ENCODE measurements at places on chromosomes 11 and 22.
A peak's percentile ranks its signal among the peaks of the same experiment; 100 is the strongest.

- no peak for DNase-seq
These were observed 345.3 kb upstream of the NCAM1 start for GRCh38 chr11:112615891-112616290.

- no peak for DNase-seq
These were observed 19.3 kb upstream of the EHF start for GRCh38 chr11:34601609-34602008.

DNA sequence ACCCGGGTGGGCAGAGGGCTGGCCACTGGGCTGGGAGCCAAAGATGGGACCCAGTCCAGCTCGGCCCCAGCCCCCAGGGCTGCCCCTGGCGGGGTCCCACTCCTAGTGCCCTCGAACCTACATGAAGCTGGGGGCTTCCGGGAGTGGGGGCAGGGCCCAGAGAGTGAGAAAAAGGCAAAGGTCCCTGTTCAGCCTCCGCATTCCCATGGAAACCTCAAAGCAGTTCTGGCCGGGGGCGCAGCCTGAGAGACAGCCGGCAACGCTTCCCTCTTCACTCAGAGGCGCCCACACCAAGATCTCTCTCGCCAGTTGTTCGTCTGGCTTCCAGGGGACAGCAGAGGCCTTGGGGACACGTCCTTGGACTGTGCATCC, 22.4 kb upstream of the ARHGAP8 start:
- no peak for DNase-seq

DNA sequence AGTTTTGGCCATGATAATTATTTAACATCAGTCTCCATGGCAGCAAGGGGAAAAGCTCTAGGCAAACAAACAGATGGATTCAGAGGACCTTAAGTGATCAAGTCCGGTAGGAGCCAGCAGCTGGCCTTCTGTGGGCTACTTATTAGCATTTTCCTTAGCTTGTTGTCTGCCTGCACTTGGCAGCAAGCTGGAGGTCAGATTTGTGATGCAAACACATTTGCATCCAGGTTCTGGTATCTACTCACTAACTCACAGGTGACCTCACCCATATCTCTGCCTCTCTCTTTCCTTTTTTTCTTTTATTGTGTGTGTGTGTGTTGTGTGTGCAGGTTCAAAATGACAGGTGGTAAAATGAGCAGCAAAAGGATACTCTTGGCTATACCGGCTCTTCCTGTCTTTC, 32.3 kb downstream of the ARHGAP42 start:
- DNase-seq: no peak

- DNase-seq: no peak
These were observed 57.9 kb upstream of the NCAM1 start for GRCh38 chr11:112903340-112903739.

- peak; percentile 25 for DNase-seq
These were observed 33.4 kb downstream of the AMBRA1 start for GRCh38 chr11:46560300-46560991.

DNA sequence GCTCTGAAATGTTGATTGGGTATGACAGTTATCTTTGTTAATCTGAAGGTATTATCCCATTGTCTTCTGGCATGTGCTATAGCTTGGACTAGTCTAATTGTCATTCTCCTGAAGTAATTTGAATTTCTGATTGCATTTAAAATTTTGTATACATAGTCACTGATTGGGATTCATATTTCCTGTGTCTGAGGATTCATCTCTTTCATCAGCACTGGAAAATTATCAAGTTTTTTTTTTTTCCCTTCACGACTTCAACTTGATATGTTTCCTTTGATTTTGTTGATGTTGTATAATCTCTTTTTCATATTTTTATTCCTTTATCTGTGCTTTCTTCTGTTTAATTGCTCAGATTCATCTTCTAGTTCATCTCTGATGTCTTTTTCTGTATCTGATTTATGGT, 104.1 kb downstream of the DDX10 start:
- no peak for DNase-seq

DNA sequence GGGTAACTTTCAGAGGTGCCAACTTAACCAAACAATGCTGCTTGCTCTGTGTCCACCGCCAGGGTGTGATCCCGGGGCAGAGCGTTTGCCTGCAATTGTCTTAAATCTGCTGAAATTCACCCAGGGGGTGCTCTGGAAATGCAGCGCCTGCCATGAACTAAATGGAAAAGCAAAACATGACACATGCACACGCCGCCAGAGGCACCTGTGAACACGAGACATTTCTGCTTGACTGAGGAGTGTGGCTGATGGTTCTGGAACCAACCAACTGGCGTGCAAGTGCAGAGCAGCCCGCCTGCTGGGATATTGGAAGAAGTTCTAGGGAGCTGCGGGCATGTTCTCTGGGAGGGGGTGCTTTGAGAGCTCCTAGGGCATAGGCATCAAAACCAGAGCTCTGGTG, 30.4 kb downstream of the DSCAML1 start:
- DNase-seq: no peak

DNA sequence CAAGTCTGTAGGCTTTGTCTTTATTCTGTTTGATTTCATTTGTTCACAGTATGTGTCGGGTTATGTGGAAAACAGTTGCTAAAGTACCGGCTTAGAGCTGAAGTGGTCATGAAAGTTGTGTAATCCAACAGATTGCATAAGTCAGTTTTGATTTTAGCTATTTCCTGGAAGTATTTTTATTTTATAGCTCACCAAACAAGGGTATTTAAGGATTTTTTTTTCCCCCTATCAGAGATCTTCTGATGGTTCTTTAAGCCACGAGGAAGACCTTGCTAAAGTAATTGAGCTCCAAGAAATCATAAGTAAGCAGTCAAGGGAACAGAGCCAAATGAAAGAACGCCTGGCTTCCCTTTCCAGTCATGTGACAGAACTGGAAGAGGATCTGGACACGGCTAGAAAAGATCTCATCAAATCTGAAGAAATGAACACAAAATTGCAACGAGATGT, 55.9 kb downstream of the PPFIA1 start:
- DNase-seq: no peak

GRCh38 chr11:41716862-41717261, 257.4 kb upstream of the LRRC4C start:
- DNase-seq: no peak

DNA sequence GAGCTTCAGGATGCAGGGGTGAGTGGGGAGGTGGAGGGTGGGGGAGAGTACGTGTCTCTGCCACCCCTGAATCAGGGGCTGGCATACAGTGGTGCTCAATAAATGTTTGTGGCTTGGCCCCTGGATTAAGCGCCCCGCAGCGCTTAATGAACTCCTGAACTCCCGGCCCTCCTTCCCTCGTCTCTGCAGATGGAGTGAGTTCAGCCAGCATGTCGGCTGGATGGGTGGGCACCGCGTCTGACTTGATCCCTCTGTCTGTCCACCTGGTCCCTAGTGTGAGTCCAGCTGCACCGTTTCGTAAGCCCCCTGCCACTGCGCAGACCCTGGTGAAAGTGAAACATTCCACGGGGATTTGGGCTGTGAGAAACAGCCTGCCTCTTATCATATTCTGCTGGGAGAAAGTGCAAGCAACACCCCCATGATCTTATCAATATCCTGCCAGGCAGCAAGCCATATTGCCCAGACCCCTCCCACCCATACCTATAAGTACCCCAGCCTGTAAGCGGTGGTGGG, 12.0 kb upstream of the MRGPRD start:
- DNase-seq: no peak

DNA sequence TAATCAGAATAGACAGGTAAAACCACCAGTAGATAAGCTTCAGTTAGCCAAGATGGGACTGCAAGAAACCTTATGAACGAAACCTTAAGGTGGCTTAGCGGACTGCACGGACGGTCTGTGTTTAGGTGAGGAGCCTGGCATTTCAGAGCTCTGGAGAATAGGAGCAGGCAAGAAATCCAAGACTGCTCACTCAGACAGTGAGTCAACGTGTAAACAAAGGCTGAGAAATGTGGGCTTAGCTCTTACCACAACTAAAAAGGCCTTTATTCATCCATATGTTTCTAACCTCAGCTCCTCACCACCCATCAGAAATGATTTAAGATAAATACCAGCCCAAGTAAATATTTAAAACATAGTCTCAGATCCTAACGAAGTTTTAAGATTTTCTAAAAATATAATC, 657.7 kb downstream of the OPCML start:
- DNase-seq: no peak

GRCh38 chr11:29328961-29329441, 687.8 kb downstream of the KCNA4 start:
- DNase-seq: no peak

DNA sequence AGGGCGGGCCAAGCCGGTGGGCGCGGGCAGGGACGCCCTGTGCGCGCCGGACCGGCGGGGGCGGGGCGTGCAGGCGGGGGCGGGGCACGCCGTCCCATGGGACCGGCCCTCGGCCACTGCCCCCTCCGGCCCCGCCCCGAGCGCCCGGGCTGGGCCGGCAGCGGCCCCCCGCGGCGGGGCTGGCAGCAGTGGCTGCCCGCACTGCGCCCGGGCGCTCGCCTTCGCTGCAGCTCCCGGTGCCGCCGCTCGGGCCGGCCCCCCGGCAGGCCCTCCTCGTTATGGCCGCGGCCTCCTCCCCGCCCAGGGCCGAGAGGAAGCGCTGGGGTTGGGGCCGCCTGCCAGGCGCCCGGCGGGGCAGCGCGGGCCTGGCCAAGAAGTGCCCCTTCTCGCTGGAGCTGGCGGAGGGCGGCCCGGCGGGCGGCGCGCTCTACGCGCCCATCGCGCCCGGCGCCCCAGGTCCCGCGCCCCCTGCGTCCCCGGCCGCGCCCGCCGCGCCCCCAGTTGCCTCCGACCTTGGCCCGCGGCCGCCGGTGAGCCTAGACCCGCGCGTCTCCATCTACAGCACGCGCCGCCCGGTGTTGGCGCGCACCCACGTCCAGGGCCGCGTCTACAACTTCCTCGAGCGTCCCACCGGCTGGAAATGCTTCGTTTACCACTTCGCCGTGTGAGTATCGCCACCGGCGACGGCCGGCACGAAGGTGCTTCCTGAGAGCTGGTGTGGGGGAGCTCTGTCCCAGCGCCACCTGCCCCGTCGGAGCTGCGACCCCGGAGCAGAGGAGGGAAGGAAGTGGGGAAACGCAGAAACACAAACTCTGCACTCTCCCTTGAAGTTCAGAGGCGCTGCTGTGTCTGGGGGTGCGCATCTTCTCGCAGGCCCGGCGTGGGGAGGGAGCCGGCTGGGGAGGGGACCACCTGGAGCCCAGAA, at the start of gene KCNQ1:
Gene KCNQ1, plus strand, starts transcription at position 188 of the 925 bp plus-strand sequence. Its CDS starts 91 bp downstream, at position 279.
- DNase-seq: peak; percentile 56

GRCh38 chr11:132685174-132685611, 847.1 kb downstream of the OPCML start:
- peak; percentile 12 for DNase-seq

- DNase-seq: no peak
These were observed 16.0 kb downstream of the MRTFA start for GRCh38 chr22:40620464-40621046.

DNA sequence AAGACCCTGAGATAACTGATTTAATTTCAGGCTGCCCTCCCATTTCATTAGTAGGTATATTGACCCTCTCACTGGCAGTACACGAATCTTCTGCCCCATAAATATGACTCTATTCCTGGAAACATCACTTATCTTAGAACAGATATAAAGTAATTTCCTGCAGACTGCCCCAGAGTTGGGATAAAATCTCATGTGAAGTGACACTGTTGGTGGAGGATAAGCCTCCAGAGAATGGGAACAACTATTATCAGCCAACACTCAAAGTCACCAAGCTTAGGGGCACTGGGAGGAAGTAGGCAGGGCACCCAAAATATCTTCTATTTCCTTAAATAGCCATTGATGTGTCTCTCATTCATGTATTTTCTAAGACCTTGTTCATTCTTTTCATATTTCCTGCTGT, 8.2 kb downstream of the OR51B5 start:
- no peak for DNase-seq

GRCh38 chr22:24053481-24054226, 42.5 kb downstream of the CABIN1 start:
- no peak for DNase-seq

DNA sequence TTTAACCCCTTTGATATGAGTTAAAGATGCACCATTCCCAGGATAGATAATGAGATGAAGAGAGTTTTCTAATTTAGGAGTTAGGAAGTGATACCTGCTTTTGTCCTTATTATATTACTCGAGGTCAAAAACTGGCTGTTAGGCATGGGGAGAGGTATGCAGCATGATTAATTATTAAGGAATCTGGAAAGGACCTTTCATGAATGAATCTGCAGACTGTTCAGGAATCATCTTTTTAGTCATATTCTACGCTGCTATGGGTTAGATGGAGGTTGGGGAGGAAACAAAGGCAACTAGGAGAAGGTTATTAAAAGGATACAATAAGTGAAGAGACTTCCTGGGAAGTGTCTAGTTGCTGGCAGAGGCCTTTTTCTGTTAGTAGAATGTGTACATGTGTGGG, 492.4 kb upstream of the CCDC90B start:
- no peak for DNase-seq

- no peak for DNase-seq
These were observed 2.5 kb downstream of the BDNF start for GRCh38 chr11:27697679-27698275.

GRCh38 chr11:102891736-102892135, 17.0 kb upstream of the MMP12 start:
- no peak for DNase-seq

- no peak for DNase-seq
These were observed 22.2 kb downstream of the NUP50 start for GRCh38 chr22:45185718-45186514.

GRCh38 chr22:44519886-44520285, 21.9 kb upstream of the RTL6 start:
- no peak for DNase-seq

- no peak for DNase-seq
These were observed 33.0 kb upstream of the RDX start for GRCh38 chr11:110329445-110329844.

GRCh38 chr11:17351510-17352176, at the start of gene NCR3LG1:
Gene NCR3LG1 (plus strand): TSS chr11:17351800. CDS start chr11:17351970, 170 bp downstream.
- DNase-seq: peak; percentile 66

DNA sequence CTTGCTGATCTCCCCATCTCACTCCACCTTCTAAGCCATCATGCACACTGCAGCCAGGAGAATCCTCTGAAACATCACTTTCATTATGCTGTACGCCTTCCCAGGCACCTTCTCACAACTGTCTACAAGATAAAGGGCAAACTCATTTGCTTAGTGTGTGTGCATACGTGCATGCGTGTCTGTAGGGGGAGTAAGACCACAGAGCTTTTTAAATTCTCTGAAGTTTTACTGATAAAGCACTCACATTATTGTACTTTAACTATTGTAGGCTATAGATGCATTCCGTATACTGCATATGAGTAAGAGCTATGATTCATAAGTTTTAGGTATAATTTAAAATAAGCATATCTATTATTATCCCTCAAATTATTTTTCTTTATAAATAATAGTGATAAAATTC, 15.3 kb upstream of the ANKK1 start:
- DNase-seq: no peak

DNA sequence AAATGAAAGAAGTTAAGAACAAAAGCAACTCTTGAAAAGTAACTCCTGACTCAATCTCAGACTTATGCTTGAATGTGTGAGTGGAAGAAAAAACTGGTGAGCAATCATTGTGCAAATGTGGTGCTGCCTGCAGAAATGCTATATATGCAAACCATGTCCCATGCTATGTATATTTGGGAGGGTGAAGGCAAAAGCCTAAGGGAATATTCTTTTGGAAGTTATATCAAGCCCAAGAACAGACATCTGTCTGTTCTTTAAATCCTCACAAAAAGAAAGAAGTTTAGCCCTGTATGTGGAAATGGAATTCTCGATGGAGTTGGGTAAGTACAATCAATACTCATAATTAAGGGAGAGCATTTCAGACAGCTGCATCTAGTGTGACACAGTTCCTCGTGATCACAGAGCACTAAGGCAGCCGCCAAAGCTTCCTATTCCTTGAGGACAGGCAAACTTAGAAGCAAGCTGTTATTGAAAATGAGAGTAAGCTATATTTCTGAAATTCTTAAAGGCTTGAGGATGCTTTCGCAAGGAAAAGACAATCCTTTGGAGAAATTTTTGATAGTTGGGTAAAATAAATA, 406.5 kb upstream of the CHORDC1 start:
- DNase-seq: no peak
